CD4-positive, alpha-beta T cell treated with Interleukin-4 for 4 hours (primary cell): ENCODE measurements at places on chromosomes 4 and X.

DNA sequence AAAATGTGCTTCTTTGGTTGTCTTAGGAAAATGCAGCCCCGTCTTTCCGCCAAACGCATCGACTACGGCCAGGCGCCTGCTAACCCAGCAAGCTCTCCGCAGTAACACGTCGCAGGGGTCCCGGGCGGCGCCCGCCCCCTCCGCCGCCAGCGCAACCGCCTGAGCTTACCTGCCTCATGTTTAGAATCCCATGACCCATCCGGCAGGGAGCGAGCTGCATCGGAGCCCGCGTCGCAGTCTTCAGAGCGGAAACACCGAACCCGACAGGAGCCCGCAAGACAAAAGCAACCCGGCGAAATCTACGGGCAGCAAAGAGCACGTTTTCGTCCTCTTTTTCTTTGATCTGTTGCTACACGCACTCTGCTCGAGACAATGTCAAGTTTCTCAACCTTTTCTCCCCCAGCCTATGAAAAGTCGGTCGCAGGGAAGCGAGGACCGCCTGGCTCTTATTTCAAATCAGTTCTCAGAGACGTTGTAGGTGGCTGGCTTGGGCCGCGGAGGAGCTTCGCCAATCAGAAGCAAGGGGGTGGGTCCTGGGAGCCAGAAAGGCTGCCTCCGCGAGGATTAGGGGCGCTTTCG, at the start of gene MID1:
Gene MID1, minus strand, starts transcription at position 465 of the 579 bp plus-strand sequence. CDS start 53,038 bp downstream, outside the sequence.
- no peak for DNase-seq

DNA sequence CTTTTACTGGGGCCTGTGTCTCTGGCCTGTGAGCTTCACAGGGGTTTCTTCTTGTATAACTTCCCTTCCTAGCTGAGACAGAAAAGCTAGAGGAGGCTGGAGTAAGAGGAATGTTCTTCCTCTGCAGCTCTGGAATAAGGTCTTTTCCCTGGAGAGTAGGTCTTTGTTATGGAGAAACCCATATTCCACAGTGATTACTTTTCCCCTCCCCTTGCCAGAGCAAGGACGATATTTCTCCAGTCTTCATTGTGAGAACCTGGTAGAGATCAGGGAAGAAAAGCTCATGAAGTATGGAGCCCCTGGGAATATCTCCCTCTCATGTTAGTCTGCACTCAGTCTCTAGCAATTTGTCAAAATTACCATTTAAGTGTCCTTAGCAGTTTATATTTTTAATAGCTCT, 18.7 kb upstream of the GLRB start:
- no peak for DNase-seq

- no peak for DNase-seq
These were observed 34.4 kb downstream of the KIF4A start for GRCh38 chrX:70324326-70324725.

GRCh38 chr4:47222276-47222675, 190.9 kb downstream of the GABRB1 start:
- no peak for DNase-seq

GRCh38 chr4:100420571-100420970, 97.3 kb downstream of the EMCN start:
- DNase-seq, result no peak

- DNase-seq, result no peak
These were observed 56.9 kb downstream of the FAT1 start for GRCh38 chr4:186666750-186667149.

GRCh38 chr4:156800463-156800862, 171.1 kb downstream of the PDGFC start:
- no peak for DNase-seq

- no peak for DNase-seq
These were observed 56.2 kb downstream of the PPA2 start for GRCh38 chr4:105417624-105418023.

DNA sequence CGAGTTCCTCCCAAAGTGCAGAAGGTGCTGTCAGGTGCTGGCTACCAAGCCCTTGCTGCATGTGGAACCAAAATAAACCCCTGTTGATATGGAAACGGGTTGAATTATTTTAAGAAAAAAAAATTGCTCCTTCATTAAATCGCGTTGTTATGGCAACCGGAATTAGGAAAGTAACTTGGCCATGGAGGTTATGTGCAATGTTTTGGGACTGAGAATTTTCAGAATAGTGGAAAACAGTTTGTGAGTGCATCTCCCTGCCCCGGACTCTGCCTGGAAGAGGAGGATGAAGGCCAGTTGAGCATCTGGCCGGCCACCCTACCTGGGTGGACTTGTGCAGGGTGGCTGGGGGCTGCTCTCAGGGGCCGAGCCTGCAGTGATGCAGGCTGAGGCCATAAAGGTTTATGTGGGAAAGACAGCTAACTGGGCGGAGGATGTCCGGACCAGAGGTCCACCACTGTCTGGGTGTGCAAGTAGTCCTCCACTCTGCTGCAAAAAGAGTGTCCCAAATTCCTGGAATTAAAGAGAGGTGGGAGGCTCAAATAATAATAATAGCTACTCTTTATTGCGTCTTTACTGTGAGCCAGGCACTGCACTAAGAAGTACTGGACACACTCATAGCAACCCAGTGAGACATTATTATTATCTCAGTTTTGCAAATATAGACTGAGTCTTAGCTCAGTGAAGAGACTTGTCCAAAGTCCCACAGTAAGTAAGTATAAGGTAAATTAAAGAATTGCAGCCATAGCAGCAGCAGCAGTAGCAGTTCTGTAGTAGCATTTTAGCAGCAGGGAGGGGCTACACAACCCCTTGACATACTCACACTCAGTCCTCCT, 20.6 kb downstream of the RTL5 start:
- DNase-seq, result no peak

DNA sequence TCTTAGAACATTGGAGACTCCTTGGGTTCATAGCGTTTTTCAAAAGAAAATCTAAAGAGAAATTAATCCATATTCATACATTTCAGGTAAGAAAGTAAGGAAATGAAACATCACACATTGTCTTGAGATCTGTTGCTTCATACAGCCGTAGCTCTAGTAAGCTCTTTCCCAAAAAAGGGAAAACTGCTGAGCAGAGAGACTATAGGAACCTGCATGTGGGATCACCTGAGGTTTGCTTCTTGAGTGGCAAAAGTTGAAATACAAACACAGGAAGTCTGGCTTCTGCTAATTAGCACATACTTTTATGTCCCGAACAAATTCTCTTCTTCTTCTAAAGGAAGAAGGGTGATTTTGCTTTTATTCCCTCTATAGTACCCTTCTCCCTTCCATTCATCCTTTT, 57.7 kb downstream of the MRPL1 start:
- no peak for DNase-seq

- DNase-seq, result no peak
These were observed 23.4 kb downstream of the STIM2 start for GRCh38 chr4:26884026-26884425.

GRCh38 chr4:109739547-109739946, 9.7 kb upstream of the PLA2G12A start:
- no peak for DNase-seq

GRCh38 chr4:43234626-43235415, 342.3 kb downstream of the GRXCR1 start:
- no peak for DNase-seq

GRCh38 chr4:72109959-72110497, 78.2 kb downstream of the NPFFR2 start:
- no peak for DNase-seq

GRCh38 chrX:135389243-135389642, 32.5 kb upstream of the SMIM10L2A start:
- no peak for DNase-seq

DNA sequence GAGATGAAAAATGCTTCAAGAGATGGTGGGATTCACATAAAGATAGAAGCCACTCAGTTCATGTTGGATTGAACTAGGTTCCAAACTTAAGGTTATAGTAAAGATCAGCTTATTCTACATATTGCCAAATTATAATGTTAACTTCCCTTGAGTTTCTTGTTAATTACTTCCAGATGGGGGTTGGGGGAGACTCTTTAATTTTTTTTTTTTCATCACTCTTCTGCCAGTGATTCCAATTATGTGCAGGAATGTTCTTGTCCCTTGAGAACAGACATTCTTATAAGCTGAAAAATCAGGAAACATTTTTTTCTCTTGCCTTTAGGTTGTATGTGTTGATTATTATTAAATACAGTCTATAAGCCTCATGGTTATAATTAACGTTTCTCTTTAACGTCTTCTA, 30.0 kb downstream of the MND1 start:
- DNase-seq, result no peak

- no peak for DNase-seq
These were observed 56.1 kb downstream of the CCSER1 start for GRCh38 chr4:90183254-90183653.

- no peak for DNase-seq
These were observed 2.0 kb upstream of the BEX4 start for GRCh38 chrX:103212749-103213457.

DNA sequence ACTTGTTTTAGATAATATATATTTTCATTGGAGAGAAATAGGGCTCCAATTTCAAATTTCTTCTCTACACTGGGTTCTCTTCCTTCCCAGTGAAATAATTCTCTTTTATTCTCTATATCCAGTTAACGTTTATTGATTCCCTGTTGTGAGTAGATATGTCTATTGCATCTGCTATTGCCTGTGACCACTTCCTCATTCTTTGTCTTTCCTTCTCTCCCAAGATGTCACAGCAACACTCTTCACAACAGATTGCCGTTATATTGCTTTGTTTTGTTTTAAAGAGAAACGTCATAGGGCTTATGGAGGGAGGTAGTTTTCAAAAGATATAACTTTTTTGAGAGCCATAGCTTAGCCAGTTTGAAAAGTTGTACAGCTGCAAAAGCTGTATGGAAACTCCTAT, 343.8 kb downstream of the ARHGAP24 start:
- no peak for DNase-seq

DNA sequence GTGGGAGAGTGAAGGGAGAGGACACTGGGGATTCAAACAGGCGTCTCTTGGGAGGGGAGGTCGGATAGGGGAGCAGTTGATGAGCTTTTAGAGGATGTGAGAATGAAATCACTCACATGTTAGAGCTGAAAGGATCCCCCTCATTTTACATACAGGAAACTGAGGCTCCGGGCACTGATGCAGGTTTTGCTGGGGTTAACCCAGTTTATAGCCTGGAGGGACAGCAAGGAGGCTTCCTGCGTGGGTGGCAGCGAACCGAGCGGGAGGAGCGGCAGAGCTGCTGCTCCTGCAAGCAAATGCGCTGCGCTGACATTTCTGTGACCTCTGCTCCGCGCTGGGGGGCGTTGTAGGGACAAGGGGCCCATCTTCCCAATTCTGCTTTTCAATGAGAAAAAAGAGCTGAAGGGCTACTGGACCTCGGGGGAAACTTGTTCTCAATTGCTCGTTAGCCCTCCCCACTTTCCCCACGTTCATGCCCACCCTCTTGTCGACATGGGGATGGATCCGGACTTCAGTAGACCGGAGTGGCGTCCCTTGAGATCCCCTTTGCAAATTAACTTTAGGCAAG, 1.2 kb upstream of the NEUROG2 start:
- no peak for DNase-seq

DNA sequence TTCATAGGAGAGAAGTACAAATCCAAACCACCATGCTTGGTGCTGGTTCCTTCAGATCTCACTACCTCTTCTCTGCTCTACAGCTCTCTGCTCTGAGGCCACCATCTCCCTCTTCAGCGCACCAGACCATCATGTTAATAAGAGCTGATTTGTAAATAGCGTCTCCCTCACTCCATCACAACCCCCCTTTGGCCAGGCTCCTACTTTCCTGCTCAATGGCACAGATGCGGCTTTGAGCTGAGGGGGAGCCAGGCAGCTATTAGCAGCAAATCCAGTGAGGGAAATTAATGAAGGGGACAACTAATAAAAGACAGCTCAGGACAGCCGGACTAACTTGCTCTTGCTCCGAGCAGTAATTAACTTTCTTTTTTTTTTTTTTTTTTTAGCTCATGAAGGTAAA, 13.1 kb downstream of the NEUROG2 start:
- no peak for DNase-seq

DNA sequence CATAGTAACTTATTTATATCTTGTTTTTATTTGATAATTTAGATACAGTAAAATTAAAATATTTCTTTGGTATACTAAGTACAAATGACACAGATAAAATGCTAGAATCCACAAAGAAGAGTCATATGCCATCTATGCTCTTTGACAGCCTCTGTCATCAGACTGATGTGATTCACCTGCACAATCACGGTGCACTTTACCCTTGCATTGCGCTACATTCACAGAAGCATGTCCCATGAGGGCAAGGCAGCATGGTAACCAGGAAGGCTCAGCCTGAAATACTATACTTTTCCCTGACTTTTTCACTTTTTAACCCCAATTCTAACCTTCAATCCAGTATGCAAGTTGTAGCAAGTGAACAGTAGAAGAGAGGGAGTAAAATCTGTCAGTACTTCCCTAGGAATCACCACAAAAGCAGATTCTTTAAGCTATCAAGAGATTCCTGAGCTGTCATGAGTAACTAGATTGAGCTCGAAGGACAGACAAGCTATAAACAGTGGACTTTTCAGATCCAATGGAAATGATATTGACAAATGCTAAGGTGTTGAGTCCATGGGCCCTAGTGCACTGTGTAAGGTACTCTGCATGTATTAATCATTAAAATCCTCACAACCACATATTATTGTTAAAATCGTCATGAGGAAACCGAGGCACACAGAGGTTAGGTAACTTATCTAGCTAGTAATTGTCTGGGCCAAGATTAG, 14.2 kb downstream of the SEC24D start:
- no peak for DNase-seq

DNA sequence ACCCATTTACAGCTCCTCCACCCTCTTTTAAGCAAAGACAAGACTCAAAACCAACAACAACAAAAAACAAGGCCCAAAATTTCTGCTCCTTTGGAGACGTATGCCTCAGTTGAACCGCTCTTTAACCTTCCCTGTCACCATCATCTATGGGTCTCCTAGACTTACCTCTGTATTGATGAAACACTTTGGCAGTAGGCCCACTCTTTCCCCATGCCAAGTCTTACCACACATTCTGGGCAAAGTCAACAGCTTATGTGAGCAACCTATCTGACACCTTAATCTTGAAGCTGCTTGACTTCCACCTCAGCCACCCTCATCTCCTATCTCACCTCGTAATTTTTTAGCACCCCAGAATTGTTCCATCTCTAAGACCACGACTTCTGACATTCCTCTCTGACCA, 99.7 kb upstream of the CXorf66 start:
- DNase-seq, result no peak

- DNase-seq, result no peak
These were observed 314.7 kb downstream of the CHIC1 start for GRCh38 chrX:73877687-73878086.

DNA sequence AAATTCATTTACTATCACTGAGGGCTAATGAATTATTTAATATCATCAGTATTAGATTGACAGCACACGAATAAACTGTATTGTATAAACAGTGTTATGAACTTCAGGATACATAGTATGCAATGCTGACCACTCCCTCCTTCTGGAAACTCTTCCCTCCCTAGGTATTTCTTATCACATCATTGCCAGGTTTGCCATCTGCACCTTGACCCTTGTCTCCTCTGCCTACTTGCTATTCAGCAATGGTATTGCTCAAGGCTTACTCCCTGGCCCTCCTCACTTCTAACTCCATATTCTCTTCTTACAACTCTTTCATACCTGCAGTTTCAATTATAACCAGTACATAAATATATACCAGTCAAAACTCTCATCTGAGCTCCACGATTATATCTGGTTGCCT, 38.9 kb downstream of the ATP8A1 start:
- no peak for DNase-seq
